ENCODE measurements at places on chromosomes 3 and 15.

- no peak for DNase-seq
These were observed 46.7 kb downstream of the ARNT2 start for GRCh38 chr15:80450811-80451321.

DNA sequence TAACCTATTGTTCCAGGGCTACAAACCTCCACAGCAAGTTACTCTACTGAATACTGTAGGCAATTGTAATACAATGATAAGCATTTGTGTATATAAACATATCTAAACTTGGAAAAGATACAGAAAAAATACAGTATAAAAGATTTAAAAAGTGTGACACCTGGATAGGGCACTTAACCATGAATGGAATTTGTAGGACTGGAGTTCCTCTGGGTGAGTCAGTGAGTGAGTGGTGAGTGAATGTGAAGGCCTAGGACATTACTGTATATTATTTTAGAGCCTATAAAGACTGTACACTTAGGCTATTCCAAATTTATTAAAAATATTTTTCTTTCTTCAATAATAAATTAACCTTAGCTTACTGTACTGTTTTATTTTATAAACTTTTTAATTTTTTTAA is 38.4 kb upstream of the SLC25A36 start:
- no peak for DNase-seq

- DNase-seq, result no peak
These were observed 312.3 kb downstream of the EPHA3 start for GRCh38 chr3:89419647-89420241.

GRCh38 chr3:133049491-133049890 is 11.3 kb downstream of the TMEM108 start:
- DNase-seq, result no peak

DNA sequence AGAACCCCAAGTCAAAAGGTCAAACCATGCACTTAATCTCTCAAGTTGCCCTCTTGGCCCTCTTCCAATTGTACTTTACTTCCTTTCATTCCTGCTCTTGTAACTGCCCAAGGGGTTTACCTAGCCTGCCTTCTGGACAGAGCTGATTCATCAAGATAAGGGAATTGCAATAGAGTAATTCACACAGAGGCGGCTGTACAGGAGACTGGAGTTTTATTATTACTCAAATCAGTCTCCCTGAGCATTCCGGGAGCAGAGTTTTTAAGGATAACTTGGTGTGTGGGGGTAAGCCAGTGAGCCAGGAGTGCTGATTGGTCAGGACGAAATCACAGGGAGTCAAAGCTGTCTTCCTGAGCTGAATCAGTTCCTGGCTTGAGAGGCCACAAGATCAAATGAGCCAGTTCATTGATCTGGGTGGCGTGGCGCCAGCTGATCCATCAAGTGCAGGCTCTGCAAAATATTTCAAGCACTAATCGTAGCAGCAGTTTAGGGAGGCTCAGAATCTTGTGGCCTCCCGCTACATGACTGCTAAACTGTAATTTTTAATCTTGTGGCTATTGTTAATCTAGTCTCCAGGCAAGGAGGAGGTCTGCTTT is 590.0 kb downstream of the EPHA3 start:
- DNase-seq, result no peak

- DNase-seq, result no peak
These were observed 17.2 kb downstream of the DYNC1LI1 start for GRCh38 chr3:32553459-32553858.

- no peak for DNase-seq
These were observed 69.7 kb upstream of the SETMAR start for GRCh38 chr3:4233488-4233887.

- DNase-seq, result no peak
These were observed 12.4 kb upstream of the CPNE4 start for GRCh38 chr3:132047209-132047608.
